RPMI8226 (cell line): ENCODE measurements at places on chromosomes 1 and 21.

DNA sequence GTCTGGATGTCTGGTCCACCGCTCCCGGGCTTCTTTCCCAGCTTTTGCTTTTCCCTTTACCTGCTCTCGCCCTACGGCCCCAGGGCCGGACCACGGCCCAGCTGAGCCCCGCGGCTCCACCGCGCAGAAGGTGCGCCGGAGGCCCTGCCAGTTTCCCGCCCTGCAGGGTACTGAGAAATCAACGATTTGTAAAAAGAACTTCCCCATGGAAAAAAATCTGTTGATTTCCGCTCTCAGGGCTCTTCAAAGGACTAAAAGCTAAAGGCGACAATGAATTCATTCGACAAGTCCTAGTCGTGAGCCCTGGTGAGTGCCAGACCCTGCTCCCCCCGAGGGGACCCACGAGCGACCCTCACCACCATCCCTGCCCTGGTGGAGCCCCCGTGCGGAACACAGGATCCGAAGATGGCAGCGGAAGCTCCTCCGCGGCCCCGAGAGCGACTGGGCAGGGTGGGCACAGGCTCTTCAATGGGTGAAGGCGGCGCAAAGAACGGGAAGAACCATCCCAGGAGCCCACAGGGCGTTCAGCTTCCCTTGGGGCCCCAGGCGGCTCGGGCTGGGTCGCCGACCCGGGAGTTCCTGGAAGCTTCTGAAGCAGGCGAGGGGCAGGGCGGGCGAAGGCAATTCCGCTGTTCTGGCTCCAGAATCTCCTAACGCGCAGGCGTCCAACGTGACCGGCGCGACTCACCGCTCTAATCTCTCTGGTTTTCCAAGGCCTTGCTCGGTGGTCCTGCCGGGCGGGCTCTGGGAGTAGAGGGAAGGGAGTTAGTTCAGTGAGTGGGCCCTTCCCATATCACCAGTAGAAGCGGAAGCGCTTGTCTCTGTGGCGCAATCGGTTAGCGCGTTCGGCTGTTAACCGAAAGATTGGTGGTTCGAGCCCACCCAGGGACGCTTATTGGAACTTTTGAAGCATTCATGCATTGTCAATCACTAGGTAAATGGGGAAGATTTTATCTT, 6.6 kb upstream of the RNU1-2 start:
- DNase-seq: no peak

GRCh38 chr1:187744665-187745064, 915.9 kb downstream of the PLA2G4A start:
- DNase-seq: peak; percentile 36

GRCh38 chr1:221241592-221241991, 362.3 kb downstream of the HLX start:
- DNase-seq: no peak

GRCh38 chr1:19645411-19646251, 1.5 kb downstream of the NBL1 start:
- DNase-seq: no peak

DNA sequence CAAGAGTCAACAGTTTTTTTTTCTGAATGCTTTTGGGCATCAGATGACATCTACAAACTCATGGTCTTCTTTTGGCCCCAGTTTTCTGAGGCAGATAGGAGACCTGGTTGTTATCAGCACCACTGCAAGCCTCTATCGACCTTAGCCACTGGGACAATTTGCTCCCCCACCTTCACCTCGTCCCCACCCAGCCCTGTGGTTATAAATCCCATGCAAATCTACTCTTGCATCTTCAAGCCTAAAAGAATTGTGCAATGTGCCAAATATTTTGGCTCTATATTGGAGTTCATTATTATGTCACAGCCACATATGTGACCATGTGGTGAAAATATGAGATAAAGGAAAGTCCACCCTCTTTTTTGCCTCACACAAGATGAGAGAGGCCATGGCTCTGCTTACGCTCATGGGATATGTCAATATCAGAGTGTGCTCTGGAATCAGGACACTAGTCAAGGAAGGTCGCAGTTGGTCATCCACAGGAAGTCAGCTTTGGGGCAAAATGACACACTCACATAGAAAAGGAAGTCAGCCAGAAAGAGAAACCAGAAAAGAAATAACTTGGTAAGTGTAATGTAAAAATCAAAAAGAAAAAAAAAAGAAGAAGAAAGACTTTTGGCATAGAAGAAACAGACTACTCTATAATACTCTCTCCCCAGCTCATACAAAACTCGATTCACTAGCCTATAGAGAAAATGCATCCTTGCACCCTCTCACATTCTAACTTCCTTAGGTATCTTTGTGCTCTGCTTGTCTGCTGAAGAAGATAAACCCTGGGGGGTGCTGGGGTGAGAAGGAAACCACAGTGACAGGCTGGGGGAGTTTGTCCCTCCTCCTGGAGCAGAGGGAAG, 21.2 kb downstream of the SLC30A10 start:
- no peak for DNase-seq

DNA sequence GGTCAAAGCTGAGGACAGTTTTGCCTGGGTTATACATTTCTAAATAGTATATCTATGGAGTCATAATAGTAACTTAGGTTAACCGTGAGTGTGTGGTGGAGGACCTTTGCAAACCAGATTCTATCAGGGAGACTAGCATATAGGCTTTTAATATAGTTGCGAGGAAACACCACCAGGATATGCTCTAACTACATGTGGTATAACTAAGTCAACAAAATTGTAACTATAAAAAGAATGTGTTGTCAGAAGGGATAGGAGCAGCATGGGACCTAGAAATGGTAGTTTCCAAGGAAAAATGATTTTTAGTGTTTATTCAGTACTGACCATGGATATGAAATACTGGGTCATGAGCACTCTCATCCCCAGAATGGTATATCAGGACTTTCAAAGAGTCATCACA, 338.1 kb downstream of the TGFB2 start:
- no peak for DNase-seq

- DNase-seq: no peak
Measured at GRCh38 chr1:16156848-16157495, 1.1 kb upstream of the EPHA2 start.

DNA sequence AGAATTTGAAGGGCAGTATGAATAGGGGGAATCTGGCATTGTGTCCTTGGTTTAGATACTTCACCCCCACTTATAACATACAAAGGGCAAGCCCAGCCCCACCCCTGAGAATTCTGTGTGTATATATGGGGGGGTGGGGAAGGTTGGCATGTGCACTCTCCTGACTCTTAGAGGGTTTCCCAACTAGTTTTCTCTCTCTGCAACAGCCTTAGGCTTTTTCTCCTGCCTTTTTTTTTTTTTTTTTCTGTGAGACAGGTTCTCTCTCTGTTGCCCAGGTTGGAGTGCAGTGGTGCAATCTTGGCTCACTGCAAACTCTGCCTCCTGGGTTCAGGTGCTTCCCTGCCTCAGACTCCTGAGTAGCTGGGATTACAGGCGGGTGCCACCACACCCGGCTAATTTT, 2.9 kb upstream of the ZBED6 start:
- no peak for DNase-seq

- DNase-seq: no peak
Measured at GRCh38 chr1:191595170-191595569, 563.1 kb upstream of the RGS18 start.
